ENCODE measurements at places on chromosomes 2 and 18.

DNA sequence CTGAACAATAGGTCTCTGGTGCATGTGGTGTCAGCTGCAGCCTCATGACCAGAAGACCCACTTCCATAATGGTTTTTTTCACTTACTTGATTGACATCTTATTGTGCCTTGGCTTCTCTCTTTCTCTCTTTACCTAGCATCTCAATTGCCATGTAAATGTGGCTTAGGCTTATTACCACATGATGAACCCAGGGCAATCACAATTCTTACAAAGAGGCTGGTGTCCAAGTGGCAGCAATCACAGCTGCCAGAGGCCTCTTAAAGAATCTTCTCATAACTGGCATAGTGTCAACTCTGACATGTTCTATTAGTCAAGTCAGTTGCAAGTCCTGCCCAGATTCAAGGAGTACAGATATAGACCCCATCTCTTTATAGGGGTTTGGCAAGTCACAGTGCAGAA, 1224.8 kb downstream of the SUCLG1 start:
- no peak for DNase-seq

GRCh38 chr18:55694291-55694690, 106.3 kb upstream of the TCF4 start:
- no peak for DNase-seq

DNA sequence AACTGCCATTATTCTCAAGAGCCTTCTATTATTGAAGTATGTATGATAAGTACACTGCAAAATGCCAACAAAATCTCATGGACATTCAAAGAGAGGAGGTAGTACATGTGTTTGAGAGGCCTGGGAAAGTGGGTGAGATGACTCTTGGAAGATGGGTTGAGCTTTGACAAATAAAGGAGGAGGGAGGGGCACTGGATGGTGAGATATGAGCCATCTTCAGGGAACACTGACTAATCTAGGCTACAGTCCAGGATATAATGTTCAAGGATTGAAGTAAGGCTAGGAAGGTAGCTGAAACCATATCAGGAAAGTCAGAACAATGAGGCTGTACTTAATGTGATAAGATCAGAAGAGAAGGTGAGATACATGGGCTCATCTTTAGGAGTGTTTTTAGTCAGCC, 559.7 kb downstream of the ZEB2 start:
- DNase-seq = no peak

- no peak for DNase-seq
Measured at GRCh38 chr2:192051533-192051932, 143.2 kb downstream of the TMEFF2 start.

DNA sequence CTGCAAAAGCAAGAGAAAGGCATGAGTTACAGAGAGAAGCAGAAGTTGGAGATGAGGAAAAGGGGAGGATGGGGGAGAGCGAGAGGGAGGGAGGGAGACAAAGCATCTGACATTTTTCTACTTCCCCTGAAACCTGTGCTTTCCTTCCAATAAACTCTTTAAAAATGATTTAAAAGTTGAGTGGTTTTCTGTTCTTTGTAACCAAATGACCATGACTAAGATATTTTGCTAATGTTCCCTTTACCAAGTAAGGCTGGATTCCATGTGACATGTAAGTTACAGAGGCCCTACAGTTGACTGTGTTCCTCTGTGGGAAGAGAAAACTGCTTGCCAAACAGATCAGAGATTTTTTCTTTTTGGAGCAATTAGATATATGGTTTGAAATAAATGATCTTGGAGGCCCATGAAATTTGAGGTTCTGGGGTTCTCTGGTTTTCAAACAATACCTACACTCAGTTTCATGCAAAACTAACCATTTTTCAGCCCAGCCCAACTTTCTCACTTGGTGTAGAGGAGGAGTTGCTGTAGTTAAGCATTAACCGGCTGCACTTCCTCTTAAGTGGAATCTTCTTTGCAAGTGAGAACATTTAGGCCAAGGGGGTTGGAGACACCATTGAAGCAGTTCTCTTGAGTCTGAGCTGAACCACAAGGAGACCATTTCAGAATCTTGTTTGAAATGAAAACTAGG, 34.5 kb downstream of the INSIG2 start:
- DNase-seq = no peak

DNA sequence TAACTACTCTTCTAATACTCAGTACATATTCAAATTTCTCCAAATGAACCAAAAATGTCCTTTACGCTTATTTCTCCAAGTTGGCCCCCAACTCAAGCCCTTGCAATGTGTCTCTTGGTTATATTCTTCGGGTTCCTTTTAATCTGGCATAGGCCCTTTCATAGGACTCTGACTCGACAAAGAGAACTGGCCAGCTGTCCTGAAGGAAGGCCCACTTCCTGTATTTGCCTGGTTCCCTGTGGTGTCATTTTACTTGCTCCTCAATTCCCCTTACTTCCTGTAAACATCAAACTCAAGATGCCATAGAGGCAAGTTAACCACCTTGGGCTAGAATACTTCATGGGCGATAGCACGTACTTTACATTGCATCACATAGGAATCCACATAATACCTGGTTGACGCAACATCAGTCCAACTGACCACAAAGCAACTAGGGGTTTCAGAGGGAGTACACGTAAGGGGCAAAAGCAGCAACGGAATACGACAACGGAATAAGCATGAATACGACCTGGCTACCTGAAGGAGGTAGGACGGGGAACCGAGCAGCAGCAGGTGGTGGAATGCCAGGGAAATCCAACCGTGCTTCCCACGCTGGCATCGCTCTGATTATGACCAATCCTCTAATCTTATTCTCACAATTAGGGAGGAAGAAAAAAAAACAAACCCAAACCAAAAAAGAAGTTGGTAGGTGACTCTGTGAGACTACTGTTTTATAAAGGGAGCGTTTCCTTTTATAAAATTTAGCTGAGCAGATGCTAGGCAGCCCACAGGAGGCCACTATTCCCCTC, 823 bp upstream of the GORASP2 start:
- no peak for DNase-seq

DNA sequence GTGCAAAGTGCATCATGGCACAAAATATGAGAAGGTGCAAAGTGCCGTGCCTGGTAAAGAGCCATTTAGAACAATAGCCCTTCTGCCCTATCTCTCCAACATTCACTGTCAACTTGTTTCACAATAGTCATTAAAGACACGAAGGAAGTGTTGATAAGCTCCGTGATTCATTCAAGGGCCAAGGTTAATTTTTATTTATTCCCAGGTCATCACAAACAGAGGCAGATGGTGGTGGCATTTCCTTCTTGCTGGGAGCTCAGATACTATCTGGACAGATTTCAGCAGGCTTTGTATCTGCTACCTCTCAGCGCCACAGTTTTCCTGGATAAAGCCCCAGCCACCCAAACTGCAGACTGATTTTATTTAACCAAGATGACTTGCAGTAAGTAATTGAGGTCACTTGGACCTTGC, 309.3 kb downstream of the ZNF521 start:
- no peak for DNase-seq

GRCh38 chr2:179304424-179304823, 39.8 kb upstream of the SESTD1 start:
- no peak for DNase-seq

DNA sequence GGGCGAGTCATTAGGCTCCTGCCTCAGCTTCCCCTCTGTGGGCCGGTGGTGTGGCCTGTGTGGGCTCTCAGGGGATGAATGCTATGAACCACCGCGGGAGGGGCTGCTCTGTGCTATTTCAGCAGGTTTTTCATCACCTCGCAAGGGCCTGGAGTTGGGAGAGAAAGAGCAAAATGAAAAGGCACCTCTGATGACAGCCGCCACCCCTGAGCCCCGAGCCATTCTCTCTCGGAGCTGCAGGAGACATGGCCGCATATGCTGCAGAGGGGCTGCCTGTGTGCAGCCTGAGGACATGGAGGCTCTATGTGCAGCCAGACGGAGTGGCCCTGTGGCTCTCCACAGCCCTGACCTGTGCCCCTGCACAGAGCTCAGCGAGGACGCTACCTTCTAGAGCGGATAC, 96.2 kb upstream of the CTDP1 start:
- DNase-seq = no peak

Measured in stimulated activated CD8-positive, alpha-beta memory T cell treated with anti-CD3 and anti-CD28 coated beads, Interleukin-15, amount 100 ng/mL, for 4 hours (primary cell).